Stimulated activated CD4-positive, alpha-beta T cell treated with anti-CD3 and anti-CD28 coated beads, Interleukin-4, amount 100 ng/mL, for 48 hours (primary cell): ENCODE measurements at places on chromosomes 11 and 22.

DNA sequence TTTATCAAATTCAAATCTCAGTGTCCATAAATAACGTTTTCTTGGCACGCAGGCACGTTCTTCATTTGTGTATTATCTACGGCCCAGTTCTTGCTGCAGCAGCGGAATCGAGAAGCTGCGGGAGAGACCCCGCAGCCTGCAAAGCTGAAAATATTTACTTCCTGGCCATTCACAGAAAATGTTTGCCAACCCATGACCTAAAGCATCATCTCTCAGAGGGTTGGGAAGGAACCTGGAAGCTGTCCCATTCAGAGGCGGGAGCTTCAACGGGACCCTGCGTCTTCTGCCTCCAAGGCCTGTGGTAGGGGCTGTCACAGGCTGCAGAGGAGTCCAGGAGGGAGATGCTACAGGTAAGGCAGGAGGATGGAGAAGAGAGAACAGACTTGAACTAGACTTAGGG lies 319.2 kb downstream of the MN1 start:
- DNase-seq = no peak

- no peak for DNase-seq
These were observed 8.0 kb downstream of the PHLDB1 start for GRCh38 chr11:118615282-118615975.

DNA sequence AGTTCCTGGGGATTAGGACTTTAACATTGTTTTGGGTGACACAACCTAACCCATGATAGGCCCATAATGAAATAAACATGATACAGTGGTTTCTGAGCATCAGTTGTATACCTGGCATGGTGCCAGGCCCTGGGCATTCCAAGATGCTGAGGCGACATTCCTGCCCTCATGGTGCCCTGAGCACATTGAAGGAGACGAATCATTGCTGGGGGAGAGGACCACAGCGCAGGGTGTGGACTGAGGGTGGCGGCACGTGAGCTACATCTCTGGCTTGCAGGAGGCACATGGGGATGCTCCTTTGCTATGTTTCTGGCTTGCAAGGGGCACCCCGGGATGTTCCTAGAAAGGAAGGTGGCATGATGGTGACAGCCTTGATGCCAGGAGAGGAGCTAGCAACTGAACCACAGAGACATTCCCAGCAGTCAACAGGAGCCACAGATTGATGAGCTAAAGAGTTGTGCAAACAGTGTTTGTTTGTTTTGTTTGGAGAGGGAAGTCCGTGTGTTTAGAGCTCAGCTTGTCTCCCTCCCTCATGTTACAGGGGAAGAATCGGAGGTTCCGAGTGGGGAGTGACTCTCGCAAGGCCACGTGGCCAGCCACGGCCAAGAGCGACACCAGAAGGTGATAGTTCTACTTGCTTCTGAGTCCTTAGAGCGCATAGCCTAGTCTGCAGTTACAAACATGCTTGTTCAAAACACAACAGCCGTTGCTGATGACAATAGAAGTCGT lies 106.4 kb downstream of the MIAT start:
- no peak for DNase-seq

DNA sequence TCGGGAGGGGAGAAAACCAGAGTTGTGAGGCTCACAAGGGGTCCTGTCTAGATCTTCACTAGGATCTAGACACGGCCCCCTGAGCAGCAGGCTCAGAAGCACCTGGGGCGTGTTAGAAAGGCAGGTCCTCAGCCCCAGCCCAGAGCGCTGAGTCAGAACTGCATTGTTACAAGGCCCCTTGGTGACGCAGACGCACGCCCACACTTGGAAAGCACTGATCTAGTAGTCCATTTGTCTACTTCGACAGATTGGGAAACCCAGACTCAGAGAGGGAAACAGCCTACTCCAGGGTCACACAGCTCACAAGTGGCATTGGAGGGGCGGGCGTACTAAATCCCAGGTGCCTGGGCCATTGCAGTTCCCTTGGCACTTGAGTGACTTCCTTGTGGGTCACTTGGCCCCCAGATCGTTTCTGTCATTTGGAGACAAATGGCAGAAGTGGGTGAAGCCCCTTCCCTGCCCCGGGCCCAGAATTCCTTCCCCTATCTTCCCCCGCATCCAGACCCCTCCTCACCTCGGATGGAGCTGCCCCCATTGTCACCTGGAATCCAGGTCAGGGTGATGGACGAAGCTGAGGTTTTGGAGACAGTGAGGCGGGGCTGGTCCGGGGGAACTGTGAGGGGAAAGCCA lies 110.8 kb downstream of the CEP164 start:
- peak; percentile 61 for DNase-seq

DNA sequence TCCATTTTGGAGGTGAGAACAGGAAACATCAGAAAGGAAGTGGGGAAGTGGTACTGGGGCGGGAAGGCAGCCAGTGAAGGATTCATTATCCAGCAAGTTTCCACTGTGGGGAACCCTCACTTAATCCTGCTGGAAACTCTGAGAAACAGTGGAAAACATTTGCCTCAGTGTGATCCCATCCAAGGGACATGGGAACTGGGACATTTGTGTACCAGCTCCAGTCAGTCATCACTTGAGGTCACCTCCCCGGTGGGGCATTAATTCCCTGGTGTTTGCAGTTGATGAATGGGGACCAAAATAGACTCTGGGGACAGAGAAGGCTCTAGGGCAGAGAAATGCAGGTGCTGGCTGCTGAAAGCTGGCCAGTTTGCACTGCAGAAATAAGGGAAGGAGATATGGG lies 599.9 kb downstream of the BUD13 start:
- no peak for DNase-seq

DNA sequence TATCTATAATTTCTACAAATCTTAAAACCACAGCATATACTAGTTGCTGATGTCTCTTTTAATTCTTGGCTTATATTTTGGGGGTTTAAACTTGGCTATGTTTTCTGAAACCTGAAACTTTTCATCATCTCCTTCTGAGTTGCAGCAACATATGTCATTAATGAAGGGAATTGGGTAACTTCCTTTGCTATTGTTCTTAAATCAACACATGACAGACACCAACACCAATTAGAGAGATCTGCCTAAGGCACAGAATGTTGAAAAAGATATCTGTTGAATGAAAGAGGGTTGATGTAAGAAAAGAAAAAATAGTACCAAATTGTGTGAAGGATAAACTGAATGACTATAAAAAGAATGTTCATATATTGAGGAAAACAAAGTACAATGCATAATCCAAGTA lies 10.3 kb upstream of the GAS2 start:
- no peak for DNase-seq

- no peak for DNase-seq
These were observed 79.7 kb downstream of the MAML2 start for GRCh38 chr11:96263238-96263763.

DNA sequence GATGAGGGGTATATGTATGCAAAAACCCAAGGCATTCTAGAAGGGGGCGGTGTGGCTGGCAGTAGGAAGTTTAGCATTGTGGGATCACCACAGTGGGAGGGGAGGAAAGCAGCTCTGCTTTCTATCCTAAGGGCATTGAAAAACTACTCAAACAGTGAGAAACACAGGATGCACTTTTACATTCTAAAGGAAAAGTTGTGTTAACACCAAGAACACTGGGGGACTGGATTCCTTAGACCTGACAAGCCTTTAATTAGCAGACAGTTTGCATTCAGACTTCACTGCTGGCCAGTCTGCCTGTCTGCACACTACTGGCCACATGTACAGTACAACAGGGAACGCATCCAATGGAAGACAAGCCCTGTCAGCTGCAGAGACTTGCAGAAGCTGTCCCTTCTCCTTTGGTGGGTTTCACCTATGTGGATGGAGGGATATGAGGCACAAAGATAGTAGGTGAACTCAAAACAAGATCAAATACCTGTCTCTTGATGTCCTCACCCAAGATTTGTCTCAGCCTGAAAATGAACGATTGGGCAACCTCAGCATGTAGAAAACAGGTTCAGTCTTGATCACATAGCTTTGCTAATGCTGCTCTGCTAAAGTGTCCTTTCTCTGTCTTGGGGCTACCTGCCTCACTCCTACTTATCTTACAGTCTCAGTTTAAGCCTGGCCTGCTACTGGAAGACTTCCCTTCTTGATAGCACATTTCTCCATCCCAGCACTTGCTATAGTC lies 64.8 kb downstream of the TENM4 start:
- no peak for DNase-seq
